Stimulated activated CD8-positive, alpha-beta memory T cell treated with anti-CD3 and anti-CD28 coated beads, Interleukin-2, amount 100 ng/mL, for 48 hours (primary cell): ENCODE measurements at places on chromosomes 6 and 20.

DNA sequence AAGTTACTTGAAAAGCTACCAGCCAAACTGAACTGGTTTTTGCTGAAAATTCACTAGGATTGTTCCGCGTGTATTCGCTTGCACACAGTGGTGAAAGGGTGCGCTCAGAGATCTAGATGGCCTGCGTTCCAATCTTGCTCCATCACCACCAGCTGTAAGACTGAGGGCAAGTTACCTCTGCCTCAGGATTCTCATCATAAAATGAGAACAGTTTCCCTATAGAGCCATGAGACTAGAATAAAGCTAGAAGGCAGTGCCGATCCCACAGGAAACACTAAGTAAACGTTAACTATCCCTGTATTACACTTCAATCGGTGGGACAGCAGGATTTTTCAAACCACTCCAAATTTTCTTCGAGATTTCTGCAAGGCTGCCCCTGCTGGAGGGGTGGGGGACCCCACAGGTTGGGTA lies 838 bp downstream of the AHCY start:
- no peak for DNase-seq

DNA sequence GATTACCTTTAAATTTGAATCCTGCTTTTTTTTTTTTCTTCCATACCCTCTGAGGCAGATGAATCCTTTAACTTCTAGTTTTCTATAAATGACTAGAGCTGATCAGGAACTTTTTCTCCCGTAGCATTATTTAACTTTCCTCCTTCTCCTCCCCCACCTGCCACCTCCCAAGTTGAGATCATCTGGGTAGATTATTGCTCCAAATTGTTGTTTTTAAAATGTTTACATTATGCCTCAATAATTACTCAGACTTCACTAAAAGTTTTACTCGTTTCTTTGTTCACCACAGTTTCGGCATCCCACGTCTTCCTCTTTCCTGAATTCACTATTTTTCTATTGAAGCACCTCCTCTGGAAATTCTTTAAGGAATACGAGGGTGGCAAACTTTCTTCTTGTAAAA lies 16.6 kb upstream of the SCUBE3 start:
- DNase-seq, result no peak

GRCh38 chr6:131383421-131384411 lies 189.3 kb upstream of the ARG1 start:
- DNase-seq, result no peak

GRCh38 chr6:6283746-6284145 lies 36.7 kb downstream of the F13A1 start:
- no peak for DNase-seq

DNA sequence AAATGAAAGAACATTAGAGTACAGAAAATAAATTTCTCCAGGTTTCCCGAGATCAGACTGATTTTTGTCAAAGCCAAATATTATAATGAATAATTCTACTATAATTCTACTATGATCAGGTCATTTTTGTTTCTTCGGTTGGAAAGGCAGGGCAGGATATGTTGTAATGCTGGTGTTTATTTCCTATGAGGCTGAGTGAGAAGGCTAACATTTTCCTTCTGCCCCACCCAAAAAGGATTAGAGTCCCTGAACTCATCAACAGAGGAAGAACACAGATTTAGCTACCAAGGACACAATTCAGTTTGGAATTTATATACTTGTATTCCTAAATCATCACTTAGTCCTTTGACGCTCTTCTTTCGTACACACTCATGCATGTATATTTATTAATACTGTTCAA lies 318.9 kb downstream of the SYNE1 start:
- no peak for DNase-seq

GRCh38 chr6:17983730-17984129 lies 3.7 kb downstream of the KIF13A start:
- DNase-seq, result no peak

DNA sequence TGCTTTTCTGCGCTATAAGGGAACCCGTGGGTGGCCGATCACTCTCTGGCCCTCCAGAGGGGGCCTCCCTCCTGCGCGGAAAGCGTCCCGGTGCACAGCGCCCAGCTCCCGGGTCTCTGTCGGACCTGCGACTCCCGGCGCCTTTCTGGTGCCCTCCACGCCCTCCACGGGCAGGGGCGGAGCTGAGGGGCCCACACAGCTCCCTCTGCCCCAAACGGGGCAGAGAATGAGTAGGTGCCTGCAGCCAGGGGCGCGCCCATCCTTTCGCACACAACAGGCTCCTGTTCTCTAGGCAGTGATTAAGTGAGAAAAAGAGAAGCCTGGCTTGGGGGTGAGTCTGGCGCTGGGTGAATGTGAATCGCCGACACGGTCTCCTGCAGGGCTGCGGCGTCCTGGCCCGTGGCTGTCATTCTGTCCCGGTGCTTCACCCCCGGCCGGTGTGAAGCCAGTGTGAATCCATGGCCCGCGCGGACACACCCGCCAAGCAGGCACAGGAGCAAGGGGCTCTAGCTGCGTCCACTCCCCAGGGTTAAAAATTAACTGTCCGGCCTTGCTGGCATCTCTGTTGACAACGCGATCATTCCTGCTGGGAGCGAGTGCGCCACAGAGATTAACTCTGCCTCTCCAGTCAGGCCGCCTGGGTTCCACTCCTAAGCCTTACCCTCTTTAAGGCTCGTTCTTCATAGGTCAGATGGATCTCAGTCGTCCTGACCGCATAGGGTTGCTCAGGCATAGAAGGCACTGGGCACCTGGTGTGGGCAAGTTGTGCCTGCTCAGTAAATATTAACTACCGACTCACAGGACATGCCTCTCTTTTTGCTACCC lies 88.8 kb downstream of the PCSK2 start:
- no peak for DNase-seq

DNA sequence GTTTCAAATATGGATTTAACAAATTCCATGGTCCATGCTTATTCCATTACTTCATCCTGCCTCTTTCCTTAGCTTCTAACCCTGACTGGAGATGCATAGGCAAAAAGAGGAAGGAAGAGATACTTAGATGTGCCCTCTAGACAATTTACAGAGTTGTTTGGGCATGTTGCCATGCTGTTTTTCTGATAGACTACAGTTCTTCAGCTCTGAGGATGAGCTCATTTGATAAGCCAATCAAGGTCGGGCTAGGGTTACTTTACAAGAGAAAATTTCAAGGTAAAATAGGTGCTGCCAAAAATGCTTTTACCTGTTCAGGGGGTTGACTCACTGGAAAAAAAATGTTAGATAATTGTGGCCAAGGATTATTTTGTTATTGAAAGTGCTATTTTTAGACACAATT lies 5.9 kb downstream of the HCRTR2 start:
- DNase-seq, result no peak

- DNase-seq, result no peak
Observed at GRCh38 chr6:91879386-91879995, 1292.6 kb upstream of the MAP3K7 start.

DNA sequence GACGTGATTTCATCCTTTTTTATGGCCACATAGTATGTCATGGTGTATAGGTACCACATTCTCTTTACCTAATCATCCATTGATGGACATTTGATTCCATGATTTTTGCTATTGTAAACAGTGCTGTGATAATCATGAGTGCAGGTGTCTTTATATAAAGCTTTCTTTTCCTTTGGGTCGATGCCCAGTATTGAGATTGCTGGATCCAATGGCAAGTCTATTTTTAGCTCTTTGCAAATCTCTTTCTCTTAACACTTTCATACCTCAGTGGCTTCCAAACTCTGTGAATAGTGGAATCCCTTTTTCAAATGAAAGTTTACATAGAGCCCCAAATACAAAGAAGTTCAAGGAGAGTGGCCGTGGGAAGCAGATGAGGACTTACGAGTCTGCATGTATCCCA lies 105.8 kb upstream of the SPTLC3 start:
- no peak for DNase-seq

DNA sequence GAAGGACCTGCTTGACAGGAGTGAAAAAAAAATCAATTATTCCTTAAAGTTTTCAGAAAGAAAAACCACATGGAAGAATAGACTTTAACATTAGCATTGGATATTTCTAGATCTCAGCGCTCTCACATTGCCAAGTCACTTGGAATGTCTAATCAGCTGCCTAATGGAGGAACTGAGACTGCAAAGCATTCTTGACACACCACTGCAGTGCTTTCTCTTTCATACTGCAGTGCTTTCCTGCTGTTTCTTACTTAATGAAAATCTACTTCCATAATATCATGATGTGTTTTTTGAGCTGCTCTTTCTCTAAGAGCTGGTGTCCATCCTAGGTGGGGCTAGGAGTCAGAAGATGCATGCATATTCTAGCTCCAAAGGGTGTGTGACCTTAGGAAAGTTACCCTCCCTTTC lies 20.4 kb upstream of the MCM3 start:
- DNase-seq, result no peak

DNA sequence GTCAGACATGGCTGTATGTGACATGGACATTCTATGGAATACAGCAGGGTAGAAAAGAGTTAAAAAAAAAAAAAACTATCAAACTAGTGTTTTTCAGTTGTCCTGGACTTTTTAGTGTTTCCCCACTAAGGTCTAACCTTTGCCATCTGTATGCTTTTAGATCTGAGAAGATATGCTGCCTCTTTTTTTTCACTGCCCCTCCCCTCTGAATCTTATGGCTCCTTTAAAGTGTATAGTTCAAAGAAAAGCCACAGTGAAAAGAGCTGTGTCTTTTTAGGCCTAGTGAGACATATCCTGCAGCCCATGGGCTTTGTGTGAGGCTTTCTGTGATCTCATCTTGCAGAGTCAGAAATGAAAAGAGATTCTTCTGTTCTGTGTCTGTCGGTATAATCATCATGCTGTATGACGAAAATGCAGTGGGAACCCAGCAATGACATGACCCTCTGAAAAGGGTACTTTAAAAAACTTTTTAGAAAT lies 29.3 kb downstream of the ADGRG6 start:
- DNase-seq, result peak; percentile 5

- DNase-seq, result no peak
Observed at GRCh38 chr6:73943411-73943810, 247.4 kb downstream of the CD109 start.

- no peak for DNase-seq
Observed at GRCh38 chr6:4817551-4817950, 41.3 kb downstream of the CDYL start.

DNA sequence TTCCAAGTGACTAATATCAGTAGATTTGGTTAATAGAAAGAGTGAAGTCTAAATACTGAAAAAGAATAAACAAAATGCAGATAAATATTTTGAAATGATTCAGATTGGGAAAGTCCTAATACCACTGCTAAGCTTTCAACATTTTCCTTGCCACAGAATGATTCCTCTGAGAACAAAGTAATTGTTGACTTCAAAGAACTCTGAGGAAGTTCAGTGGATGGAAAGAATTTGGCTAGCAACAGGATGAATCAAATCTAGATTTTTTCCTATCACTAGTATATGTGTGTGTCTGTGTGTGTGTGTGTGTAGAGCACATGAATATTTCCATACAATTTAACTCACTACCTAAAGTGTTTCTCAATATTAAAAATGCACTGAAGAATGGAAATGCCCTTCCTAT lies 107.9 kb upstream of the PREP start:
- DNase-seq, result no peak

GRCh38 chr6:107114926-107115694 lies at the start of gene BEND3:
BEND3 (minus strand) TSS chr6:107115515; CDS start chr6:107099285, 16,230 bp downstream.
- peak; percentile 15 for DNase-seq

DNA sequence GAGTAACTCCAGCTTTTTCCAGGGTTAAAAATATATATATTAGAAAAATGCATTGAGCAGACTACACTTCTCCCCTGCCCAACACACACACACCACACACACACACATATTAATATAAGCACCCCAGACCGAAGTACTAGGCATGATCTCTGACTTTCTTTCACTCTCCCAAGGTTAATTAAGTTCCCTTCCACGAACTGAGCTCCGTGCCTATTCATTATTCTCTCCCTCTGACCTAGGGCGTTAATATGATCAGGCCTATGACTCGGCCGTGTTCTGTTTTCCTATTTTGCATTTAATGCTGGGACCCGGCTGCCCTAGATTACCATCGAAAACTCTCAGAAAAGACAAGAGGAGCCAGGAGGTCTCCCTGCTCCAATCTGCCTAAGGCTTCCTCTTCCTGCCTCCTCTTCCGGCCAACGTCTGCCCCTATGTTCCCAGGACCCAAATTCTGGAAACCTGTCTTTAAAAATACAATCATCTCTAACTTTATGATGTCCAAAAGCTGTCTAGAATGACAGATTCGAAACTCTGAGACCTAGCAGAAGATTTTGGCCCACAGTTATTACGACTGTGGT lies 6.1 kb upstream of the POU3F2 start:
- no peak for DNase-seq
